Activated T-cell treated with anti-CD3 and anti-CD28 coated beads, Interleukin-2, amount 50 U/mL, for 24 hours (primary cell): ENCODE measurements at places on chromosomes 16 and 17.

GRCh38 chr17:34366529-34367107 is 3.6 kb upstream of the CCL1 start:
- DNase-seq: no peak

DNA sequence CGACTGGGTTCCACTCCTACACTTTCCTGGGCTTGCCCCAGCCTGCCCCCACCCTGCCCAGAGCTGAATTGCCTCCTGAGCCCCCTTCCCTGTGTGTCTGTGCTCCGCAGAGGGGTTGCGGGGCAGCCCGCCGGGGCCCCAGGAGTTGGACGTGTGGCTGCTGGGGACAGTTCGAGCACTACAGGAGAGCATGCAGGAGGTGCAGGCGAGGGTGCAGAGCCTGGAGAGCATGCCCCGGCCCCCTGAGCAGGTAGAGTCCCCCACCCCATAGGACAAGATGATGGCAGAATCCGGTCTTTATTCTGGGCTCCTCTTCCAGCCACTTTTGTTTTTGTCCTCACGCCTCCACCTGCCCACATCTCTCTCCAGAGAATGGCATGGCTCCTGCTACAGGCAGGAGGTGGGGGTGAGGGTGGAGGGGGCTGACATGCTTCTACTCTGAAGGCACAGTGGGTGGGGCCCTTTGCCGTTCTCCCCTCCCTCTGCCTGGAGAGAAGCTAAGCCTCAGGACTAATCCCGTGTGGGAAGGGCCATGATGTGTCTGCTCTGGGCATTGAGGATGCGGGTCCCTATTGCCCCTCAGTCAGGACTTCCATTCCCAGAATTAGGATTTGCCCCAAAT is 3.5 kb downstream of the ACBD4 start:
- no peak for DNase-seq

DNA sequence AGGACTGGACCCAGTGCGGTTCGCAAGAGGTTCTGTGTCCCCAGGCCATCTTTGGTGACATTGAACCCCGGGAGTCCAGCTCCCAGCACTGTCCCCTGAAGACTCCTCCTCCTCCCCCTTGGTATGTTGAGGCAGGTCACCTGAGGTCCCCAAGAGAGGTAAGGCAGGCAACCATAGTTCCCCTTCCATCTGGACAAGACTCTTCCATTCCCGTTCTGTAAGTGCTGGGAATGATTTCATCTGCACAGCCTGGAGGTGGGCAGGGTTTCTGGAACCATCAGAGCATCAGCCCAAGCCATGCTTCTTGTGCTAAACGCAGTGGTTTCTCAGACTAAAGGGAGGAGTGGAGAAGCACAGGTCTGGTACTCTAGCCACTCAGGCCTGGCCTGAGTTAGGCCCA is 24.9 kb downstream of the COPZ2 start:
- DNase-seq: no peak

DNA sequence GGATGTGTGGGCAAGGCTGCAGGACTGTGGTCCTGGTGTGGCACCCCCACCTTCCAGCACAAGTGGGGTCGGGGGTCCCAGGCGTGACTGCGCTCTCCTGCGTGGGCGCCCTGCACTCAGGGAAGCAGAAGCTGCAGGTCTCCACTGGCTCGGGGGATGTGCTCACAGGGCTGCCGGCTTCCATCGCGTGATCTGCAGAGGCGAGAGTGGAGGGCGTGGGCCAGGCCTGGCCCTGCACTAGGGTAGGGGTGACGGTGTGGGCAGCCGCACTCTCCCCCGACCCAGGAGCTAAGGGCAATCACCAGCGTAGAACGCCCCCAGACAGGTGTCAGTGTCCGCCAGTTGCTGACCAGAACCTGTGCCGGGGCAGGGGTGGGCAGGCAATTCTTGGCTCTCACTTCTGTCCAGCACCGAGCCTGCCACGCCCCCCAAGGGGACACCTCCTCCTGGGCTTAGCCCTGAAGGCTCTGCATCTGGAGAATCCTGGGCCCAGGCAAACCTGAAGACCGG is 32.3 kb downstream of the TNFRSF13B start:
- DNase-seq: no peak

GRCh38 chr16:14071576-14072271 is 605 bp downstream of the MRTFB start:
- no peak for DNase-seq

DNA sequence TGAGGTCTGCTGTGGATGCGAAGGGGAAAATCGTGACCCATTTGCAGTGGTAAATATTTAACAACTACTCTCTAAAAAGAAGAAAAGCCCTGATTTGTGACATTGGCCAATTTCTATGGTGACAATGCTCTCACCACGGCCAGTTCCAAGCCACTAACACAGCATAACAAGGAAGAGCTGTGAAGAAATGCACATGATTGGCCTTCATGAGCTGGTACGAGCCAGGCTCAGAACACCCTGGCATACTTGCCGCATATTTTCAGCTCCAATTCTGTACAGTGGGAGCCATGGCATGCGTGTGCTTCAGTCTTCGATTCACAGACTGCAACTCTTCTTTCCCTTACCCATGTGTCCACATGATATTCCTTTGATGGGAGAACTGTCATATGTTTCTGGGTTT is 363.9 kb upstream of the CDH5 start:
- DNase-seq: no peak

DNA sequence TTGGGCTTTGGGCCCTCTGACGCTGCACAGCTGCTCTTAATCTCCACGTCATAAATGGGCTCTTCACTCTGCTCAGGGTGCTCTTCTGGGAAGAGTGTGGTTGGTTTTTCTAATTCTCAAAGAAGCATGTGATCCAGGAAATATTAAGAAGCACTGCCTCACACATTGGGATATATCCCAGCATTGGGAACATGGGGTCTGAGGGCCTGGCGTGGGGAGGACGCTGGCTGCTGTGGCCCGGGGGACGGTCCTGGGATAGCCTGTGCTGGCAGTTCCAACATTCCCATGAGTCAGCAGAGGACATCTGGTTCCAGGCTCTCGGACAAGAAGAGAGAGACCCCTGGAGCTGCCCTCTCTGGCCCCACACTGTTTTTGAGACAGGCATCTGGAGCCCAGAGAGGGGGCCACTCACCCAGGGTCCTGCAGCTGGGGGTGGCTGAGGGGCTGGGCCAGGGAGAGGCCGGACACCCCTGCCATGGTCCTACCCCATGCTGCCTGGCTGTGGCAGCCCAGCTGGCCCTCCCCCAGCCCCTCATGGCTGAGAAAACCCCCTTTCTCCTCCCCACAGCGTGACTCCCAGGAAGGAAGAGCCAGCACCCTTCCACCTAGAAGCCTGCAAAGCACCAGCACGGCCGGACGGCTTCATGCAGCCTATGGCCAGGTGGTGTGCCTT is 58.8 kb downstream of the NT5M start:
- DNase-seq: no peak
